DND-41 (cell line): ENCODE measurements at places on chromosomes 13 and 19.

DNA sequence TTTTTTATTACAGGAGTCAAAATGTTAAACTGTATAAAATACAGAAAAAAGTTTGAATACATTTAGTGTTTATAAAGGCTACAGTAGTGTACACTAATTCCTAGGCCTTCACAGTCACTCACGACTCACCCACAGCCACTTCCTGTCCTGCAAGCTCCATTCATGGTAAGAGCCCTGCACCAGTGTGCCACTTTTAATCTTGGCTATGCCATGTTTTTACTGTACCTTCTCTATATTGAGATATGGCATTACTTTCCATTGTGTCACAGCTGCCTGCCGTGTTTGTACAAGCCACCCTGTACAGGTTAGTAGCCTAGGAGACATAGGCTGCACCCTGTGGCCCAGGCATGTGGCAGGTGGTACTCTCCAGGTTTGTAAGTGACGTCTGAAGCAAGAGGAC lies 32.1 kb downstream of the C1QTNF9 start:
- no peak for DNase-seq

DNA sequence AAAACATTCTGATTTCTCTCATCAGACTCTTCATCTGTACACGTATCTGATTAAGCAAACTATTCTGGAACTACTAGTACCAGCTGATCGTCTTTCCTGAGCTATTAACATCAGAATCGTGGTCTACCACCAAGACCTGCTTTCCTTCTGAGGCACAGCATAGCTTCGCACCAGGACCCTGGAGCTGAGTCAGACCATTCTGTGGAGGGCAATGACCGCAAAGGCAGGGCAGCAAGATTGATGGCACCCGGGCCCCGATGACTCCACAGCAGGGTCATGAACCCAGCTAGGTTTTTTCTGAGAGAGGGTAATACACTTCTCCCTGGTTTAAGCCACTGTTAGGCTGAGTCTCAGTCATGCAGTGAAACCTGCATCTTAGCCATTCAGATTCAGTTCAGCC lies 158.7 kb upstream of the GPR12 start:
- DNase-seq, result no peak

- peak; percentile 60 for DNase-seq
Observed at GRCh38 chr13:104841110-104841509, 1694.4 kb downstream of the EFNB2 start.

GRCh38 chr13:50909605-50910484 lies at the start of gene RNASEH2B:
TSS of gene RNASEH2B (plus strand) at chr13:50909791. CDS start at chr13:50910077, 286 bp downstream.
- peak; percentile 82 for DNase-seq

DNA sequence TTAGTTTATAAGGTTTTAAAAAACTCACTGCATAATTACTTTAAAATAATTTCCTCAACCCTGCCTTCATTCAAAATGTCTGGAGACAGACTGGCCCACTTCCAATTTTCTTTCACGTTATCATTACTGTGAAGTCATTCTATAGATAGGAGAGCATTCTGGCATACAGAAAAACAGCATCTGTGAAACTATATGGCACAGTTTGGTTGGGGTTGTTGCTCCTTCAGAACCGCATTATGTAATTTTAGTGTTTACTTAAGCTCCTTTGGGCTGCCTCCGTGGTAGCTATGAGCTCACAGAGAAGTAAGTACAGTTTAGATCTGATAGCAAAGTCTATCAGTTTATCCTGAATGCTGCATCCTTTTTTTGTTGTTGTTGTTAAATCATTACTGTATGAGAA lies 104.3 kb downstream of the KCNRG start:
- DNase-seq, result no peak

DNA sequence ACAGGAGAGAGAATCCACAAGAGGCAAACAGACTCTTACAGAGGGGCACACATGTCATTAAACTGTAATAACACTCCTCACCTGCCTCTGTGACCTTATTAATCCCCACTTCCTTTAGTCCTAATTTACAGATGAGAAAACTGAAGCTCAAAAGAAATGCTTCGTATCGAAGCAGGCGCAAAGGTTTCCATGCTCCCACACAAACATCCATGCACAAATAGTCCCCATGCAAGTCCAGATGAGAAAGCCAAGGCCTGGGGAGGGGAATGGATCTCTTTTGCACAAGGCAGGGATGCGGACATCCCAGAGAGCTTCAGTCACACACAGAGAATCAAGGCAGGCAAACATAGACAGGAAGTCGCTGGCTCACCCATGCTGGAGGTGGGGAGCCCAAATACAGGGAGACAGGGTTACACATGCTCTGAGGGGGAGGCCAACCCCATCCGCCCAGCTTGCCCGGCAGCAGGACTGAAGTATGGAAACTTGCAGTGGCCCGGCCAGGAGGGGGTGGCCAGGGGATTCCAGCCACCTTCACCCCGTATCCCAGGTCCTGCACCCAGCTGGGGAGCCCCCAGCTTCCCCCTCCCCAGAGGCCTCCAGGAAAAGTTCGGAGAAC lies 468 bp downstream of the S1PR5 start:
- DNase-seq, result no peak

DNA sequence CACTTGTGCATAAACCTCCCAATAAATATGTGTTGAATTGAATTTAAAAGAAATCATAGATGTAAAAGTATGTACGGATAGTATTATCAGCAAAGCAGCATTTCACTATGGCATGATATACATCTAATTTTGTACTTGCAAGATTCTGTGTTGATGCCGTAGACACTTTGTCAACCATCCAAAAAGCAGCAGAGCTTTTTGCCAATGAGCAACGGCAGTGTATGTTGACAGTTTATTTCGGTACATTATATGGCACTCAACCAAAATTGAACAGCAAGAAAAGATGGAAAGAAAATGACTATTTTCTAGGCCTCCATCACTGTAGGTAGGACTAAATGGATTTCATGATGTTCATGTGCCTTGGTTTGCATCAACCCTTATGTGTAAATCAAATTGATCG lies 543.7 kb downstream of the DACH1 start:
- DNase-seq, result no peak

DNA sequence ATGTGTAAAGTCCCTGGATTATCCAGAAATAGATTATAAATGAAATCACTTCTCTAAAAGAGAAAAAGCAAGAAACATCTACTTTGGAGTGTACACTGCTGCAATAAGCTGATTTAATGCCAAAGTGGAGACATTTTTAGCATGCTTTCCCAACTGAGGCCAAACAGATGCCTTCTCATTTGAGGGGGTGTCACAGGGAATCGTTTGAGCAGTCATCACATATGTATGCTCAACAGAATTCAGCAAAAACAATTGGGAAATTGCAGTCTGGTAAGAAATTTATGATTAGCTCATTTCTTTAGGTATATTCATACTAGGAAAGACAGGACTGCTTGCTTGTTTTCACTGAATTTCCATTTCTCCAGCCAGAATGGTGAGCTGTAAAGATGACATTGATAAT lies 27.3 kb upstream of the TPP2 start:
- no peak for DNase-seq

- no peak for DNase-seq
Observed at GRCh38 chr13:89324582-89324981, 1653.4 kb downstream of the SLITRK5 start.

DNA sequence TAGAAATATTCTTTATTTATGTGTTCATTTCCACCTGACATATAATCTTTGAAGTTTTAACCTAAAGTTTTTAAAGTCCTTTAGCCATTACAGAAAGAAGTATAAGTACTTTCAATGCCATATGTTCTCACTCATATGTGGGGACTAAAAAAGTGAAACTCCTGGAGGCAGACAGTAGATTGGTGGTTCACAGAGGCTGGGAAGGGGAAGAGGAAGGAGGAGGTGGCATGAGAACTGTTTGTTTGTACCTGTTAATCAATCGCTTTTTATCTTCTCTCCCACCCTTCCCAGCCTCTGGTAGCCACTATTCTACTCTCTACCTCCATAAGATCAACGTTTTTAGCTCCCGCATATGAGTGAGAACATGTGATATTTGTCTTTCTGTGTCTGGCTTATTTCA lies 131.1 kb downstream of the MYO16 start:
- DNase-seq, result no peak

DNA sequence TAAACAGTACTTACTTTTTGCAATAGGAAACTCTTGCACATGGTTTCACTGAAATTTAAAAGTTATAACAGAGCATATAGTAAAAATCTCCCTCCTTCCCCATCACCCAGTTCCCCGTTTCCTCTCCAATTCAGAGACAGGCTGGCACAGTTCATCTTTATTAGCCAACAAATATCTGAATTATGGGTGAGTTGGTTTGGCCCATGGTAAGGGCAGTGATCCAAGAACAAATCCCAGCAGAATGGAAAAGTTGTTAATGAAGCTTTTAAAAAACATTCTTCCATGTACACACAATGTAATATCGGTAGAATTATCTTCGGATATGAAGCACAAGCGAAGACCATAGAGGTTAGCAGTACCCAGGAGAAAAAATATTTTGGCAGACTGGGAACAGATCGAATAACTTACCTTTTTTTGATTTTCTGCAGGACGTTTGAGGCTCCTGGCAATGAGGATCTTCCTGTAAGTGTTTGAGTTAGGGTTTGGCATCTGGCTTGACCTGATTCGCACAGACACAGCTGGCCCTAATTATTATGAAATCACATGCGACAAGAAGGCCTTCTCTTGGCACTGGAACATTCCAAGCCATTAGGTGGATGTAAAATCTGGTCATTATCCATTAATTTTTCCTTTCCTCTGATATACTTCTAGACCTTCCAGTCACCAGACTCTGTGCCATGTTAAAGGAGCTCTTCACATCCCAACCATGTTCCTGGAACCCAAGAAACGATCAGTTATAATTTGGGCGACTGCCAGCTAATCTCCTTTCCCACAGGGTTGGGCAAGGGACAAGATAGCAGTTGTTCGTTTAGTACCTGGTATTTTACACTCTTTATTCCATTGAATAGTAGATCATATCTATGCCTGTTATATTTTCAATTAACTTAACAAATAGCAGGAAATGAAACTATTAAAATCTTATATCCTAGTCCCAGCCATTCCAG lies 139.4 kb upstream of the TSC22D1 start:
- DNase-seq, result no peak
